ENCODE measurements at places on chromosomes 2 and 18.

DNA sequence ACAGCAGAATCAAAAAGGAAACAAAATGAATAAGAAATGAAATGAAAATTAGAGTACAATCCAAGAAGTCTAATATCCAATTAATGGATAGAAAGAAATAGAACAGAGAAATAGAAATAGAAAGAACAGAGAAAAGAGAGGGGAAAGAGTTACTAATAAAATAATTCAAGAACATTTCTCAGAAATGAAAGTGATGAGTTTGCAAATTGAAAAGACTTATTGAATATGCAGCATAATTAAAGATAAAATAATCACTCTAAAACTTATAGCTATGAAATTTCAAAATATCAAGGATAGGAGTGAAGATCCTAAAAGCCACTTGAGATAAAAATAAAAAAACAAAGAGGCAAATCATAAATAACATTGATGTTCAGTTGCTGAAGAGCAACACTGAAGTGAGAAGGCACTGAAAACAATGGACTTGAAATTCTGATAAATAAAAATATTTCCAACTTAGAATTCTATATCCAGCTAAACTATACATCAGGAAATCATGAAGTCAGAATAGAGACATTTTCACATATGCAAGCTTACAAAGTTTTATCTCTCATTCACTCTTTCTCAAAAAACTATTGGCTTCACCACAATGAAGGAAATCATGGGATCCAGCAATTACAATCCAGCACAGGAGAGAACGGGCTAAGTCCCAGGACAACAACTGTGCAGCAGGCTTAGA is 155.9 kb upstream of the SPATS2L start:
- DNase-seq, result no peak

GRCh38 chr2:44801841-44802776 is 139.4 kb upstream of the SIX3 start:
- DNase-seq, result no peak

GRCh38 chr2:232668805-232669444 is 28.2 kb upstream of the GIGYF2 start:
- no peak for DNase-seq

DNA sequence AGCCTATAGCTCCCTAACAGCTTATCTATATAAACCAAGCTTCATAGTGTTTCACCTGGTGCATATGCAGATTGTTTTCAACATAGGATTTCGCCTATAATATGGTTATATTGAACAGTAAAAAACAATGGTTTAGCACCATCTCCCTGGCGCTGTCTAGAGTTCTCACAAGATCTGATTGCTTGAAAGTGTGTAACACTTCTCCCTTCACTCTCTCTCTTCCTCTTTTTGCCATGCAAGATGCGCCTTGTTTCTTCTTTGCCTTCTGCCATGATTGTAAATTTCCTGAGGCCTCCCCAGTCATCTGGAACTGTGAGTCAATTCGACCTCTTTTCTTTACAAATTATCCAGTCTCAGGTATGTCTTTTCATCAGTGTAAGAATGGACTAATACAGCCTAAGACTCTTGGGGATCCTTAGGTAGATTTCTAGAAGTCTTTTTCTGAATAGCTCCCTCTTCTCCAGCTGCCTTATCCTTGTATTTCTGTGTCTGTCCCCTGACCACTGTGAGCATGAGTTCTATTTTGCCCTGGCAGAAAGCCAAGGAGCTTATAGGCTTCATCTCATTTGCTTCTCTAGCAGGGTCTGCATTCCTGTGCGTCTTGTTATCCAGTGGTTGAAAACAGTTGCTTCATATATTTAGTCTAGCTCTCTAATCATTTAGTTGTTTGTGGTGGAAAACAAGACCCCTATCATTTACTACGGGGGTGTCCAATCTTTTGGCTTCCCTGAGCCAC is 401.6 kb downstream of the GPD2 start:
- DNase-seq, result no peak

DNA sequence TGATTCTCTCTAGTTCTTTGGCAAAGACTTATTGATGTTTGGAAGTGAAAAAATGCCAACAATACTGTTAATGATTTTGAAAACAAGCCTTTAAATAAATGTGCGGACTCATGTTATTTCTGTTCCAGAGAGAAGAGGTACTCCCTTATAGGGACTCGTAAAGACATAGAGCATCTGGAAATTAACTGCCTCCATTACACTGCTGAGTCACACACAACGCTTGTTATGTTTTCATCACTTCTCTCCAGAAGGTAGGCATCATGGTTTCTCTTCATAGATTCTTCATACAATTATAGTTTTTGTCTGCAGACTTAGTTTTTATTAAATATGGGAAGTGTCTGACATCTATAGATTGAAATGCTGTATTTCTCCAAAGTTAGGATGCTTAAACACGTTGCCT is 302.5 kb upstream of the EPC2 start:
- DNase-seq, result no peak

GRCh38 chr18:574865-575645 is 5.1 kb upstream of the CETN1 start:
- no peak for DNase-seq

DNA sequence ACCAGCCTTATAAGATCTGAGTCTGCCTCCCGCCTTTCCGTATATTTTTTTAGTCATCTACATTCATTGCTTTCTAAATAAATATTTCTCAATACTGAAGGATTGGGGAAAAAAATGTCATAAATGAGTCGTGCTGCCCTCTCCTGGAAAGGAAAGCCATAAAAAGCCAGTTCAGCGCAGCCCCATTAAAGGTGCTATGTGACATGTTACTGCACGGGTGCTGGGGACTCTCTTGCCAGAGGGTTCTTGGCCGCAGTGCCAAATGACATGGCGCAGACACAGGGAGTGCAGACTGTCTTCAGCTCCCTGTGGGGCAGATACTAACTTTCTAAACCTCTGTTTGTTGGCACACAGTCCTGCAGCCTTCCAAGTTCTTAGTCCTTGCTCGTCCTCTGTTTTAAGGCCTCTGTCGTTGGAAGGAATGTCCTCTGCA is 53.7 kb upstream of the MAP3K20 start:
- DNase-seq, result no peak

DNA sequence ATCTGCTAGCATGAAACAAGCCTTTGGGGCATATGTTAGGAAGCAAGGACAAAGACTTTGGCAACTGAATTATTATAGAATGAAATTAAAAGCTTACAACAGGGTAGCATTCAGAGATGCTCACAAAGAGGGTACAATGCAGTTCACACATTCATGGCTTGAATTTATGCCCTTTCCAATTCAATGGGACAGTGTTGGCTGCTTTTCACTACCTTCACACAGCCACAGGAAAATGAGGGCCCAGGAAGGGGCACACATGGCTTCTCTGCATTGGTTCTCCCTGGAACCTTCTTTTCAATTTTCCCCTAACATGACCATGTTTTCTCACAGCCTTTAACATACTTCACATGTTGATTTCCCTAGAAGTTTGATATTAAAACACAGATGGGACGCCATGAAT is 978.1 kb downstream of the TMEM182 start:
- DNase-seq, result no peak

DNA sequence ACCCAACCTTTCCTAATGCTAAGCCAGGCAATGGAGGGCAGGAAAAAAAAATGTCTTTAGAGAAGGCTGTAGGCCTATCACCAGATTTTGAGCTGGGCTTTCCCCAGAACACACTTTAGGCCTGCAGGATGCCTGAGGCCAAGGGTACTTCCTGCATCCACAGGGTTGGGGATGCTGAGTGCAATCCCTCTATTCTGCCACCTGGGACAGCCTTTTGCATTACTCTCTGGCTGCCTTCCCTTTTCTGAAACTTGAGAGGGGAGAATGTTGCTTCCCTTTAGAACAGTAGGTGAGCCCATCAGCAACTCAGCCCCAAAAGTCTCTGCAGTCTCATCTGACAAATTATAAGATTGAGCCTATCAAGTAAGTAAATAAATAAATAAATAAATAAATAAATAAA is 195.2 kb downstream of the SLC8A1 start:
- no peak for DNase-seq

- no peak for DNase-seq
Measured at GRCh38 chr18:2848247-2849246, 1.7 kb downstream of the EMILIN2 start.

GRCh38 chr18:9643549-9643948 is 29.2 kb upstream of the PPP4R1 start:
- no peak for DNase-seq

- DNase-seq, result no peak
Measured at GRCh38 chr2:151391436-151391835, 18.3 kb upstream of the RIF1 start.

DNA sequence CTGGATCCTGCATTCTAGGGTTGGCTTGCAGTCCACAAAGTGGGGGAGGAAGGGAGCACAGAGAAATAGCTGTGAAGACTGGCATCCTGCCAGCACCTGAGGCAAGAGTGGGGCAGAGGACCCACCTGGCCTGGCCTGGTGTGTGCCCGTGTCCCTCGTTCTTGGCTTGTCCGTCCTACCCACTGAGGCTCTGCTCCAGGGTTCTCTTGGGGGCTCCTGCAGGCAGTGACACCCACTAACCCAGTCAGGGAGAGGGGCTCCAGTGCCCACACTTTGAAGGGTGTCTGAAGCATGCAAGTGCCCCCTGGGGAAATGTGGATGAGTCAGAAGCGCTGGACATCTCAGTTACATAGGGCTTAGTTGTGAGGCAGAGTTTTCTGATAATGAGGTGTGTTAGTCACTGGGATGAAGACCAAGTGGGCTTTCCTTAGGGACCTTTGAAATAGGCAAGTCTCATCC is 79.4 kb downstream of the SLC4A3 start:
- DNase-seq, result no peak

DNA sequence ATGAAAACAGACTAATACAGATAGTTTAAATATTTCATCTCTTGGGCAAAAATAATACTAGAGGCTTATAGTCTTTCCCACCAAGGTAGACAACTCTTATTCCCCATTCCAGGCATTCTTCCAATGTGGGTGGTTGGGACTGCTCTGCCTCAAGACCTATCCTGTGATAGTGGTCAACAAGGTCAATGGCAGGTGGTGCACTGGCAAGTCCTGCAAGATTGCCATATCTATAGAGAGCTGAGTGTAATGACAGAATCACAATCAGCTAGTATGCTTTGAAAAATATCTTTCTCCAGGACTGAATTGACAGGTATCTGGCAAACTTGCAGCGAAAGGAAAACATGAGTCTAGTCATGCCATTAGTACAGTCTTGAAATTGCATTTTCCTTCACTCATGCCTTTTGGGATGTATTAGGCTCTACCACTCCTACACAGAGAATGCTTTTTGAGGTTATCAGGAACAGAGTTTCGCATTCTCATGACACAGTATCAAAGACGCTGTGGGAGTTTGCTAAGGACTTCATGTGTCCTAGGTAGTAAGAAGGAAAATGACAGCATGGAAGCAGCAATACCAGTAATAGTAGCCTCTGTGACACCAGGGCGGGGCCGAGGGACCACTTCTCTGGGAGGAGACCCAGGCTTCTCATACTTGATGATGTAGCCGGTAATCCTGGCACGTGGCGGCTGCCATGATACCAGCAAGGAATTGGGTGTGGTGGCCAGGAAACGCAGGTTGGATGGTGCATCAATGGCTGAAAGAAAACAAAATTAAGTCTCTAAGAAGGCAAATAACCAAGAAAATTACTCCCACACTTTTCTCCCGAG is 61.0 kb downstream of the FN1 start:
- DNase-seq, result no peak

DNA sequence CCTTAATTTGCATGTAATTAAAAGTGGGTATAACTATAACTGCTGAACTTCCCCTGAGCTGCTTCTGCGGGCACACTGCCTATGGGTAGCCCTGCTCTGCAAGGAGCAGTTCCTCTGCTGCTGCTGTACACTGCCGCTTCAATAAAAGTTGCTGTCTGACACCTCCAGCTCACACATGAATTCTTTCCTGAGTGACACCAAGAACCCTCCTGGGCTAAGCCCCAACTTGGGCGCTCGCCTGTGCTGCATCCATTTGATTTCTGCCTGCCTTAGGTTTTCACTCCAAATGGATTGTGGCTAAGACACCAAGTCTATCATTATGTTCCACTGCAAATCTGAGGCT is 215.7 kb downstream of the ANAPC1 start:
- DNase-seq, result no peak

- DNase-seq, result no peak
Measured at GRCh38 chr2:130864830-130865800, 28.4 kb downstream of the ARHGEF4 start.

- DNase-seq, result no peak
Measured at GRCh38 chr2:31331156-31331555, 83.4 kb downstream of the XDH start.

GRCh38 chr18:22521026-22521707 is 103.5 kb upstream of the CTAGE1 start:
- DNase-seq, result no peak

DNA sequence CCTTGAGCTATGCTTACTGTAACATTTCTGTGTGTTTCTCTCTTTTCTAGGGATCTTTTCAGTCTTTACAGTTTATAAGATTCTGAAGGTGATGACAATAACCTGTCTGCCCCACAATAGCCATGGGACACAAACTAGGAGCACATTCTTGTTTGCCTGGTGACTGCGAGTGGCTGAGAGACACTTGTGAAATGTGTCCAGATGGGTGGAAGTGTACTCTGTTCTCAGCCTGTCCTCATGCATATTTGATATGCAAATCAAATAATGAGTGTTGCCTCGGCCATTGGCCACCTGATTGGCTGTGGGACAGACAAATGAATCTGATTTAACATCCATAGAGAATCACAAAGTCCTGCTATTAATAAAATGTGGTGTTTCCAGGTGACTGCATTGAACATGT is 246.2 kb downstream of the HNMT start:
- no peak for DNase-seq

- DNase-seq, result no peak
Measured at GRCh38 chr2:160478660-160479059, 14.9 kb downstream of the RBMS1 start.

DNA sequence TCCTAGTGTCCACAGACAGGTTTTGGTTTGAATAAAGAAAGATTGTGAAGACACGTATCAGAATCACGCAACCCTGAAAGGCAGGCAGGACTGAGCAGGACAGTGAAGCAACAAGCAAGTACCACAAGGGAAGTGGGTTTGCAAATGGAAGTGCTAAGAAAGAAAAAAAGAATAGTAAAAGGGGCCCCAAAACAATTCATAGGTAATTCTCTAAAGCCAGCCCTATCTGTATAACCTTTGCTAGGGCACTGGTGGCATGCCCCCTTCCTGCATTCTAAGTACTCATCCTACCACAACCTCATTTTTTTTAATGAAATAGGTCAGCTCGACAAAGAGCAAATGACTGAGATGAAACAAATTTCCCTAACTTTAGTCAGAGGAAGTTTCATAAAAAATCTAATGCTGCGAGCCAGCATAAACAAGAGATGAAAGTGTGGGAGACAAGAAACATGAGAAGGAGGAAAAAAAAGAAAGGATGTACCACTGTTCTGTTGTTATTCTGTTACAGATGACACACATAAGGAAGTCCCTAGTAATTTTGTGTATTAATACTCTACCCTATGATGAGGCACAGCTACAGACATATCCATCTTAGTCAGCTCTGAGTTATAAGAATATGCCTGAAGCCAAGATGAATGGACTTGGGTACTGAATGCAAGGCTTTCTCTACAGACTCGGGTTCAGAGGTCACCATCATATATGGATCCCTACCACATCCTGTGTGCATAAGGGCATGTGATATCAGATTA is 32.2 kb downstream of the IKZF2 start:
- DNase-seq, result peak; percentile 4

- DNase-seq, result no peak
Measured at GRCh38 chr2:66448136-66448991, 13.4 kb downstream of the MEIS1 start.
